MV-4-11 (cell line): ENCODE measurements at places on chromosomes 16 and 17.

GRCh38 chr16:76052725-76053124 lies 224.5 kb upstream of the CNTNAP4 start:
- peak; percentile 86 for DNase-seq

DNA sequence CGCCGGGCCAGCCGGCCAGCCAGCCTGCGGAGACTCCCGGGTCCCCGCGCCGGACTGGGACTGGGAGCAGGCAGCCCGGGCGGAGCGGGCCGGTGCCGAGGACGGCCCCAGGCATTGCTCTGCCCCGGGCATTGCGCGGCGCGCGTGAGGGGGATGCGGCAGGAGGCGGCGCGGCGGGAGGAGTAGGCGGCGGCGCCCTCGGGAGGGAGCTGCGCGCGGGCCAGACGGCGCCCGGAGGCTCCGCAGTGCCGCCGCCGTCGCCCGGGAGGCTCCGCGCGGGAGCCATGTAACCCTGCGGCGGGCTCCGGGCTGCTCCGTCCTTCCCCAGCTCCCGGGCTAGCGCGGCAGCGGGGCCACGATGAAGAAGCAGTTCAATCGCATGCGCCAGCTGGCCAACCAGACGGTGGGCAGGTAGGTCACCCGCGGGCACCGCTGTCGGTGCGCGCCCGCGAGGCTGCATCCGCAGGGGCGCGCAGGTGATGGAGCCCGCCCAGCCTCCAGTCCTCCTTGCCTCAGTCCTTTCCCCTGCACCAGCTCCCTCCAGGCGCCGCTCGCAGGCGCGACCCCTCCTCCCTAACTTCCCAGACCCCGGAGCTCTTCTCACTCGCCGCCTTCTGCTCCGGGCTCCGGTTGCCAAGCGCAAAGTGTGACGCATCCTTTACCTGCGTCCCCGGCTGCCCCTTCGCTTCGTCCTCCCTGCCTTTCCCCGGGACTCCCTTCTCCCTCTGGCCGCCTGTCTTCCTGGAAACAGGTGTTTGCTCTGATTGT lies at the start of gene ARHGAP44:
ARHGAP44 (plus strand) TSS at position 18 of the 768 bp plus-strand sequence; CDS start at position 359, 341 bp downstream.
- no peak for DNase-seq

DNA sequence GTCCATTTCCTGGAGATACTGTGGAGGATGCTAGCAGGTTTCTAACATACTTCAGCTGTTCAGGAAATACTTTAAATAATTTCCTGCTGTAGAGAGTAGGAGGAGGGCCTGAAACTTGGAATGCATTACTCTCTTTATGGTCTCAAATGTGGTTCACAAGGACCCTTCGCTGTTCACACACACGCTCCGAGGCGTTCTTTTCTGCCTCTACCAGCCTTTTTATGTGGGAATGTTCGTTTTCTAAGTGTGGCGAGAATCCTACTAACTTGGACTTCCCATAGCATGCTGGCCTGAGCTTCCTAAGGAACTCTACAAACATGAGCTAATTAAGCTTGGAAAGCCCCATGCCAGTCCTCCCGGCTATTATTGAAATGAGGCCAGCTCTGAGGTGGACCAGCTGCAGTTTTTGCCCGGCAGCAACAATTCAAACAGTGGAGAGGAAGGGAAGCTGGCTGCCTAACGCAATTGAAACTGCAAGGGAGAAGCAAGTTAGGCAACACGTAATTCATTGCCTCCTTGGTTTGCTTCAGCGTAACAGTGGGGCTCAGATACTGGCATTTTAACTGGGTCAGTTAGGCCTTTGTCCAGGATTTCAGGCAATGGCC lies 18.9 kb downstream of the KPNA2 start:
- DNase-seq = peak; percentile 70

DNA sequence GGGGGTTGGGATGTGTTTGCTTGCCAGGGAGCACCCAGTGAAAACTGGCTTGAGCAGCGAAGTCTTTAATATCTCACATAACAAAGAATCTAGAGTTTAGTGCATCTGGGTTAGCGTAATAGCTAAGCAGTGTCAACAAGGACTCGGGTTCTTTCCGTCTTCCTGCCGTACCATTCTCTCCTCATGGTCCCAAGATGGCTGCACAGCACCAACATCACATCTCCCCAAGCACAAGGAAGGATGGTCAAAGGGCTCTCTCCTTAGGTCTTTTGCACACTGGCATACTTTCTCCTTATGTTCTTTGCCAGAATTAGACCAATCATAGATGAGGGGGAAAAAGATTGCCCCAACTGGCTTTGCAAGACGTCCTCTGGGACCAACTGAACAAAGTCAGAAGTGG lies 30.9 kb downstream of the CRISPLD2 start:
- DNase-seq = no peak

GRCh38 chr16:74450236-74450635 lies 29.0 kb upstream of the CLEC18B start:
- DNase-seq = no peak

GRCh38 chr16:68993885-68994284 lies 111.6 kb upstream of the HAS3 start:
- DNase-seq = no peak

DNA sequence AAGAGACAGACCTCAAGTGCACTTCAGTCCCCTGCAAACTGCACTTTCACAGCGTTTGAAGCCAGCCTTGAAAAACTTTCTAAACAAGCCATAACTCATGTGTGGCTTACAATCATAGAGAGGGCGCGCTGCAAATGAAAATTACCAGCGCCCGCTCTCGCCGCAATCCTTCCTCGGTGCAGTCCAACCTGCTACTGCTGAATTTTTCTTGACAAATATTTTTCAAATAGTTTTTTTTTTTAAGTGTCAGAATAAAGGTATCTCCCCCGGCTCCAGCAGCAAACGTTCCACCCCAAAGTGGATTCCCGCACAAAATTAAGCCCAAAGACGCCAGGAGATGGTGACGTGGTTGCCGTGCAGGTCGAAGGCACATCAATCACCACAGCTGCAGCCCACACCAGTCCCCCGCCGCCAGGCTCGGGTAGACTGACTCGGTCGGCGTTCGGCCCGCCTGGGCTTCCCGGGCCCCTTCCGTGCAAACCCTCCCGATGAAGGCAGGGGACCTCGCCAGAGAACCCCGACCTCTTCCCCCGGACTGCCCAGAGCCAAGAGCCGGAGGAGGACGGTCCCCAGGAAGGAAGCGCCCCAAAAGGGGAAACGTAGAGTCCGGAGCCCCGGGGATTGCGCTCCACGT lies 630 bp downstream of the GRB2 start:
- no peak for DNase-seq

DNA sequence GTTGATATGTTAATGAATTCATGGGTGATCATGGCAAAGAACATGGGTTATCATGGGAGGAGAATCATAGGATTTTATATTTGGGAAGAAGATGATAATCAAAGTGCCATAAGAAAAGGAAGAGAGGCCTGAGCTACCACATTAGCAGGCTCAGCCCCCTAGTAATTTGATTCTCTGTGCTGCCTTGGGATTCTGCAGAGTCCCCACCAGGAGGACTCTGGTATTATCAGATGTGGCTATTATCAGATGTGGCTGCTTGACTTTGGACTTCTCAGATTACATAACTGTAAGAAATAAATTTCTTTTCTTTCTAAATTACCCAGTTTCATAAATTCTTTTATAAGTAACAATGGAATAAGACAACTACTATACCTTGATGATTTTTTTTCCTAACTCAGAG lies 137.6 kb downstream of the ITFG1 start:
- DNase-seq = no peak

GRCh38 chr16:79856581-79856980 lies 256.0 kb upstream of the MAF start:
- DNase-seq = peak; percentile 82

- DNase-seq = no peak
Observed at GRCh38 chr16:4360538-4361021, 9.5 kb upstream of the PAM16 start.

GRCh38 chr17:59505610-59506276 lies 59.7 kb upstream of the DHX40 start:
- no peak for DNase-seq

GRCh38 chr17:19497624-19498023 lies 36.0 kb upstream of the SLC47A1 start:
- DNase-seq = no peak

DNA sequence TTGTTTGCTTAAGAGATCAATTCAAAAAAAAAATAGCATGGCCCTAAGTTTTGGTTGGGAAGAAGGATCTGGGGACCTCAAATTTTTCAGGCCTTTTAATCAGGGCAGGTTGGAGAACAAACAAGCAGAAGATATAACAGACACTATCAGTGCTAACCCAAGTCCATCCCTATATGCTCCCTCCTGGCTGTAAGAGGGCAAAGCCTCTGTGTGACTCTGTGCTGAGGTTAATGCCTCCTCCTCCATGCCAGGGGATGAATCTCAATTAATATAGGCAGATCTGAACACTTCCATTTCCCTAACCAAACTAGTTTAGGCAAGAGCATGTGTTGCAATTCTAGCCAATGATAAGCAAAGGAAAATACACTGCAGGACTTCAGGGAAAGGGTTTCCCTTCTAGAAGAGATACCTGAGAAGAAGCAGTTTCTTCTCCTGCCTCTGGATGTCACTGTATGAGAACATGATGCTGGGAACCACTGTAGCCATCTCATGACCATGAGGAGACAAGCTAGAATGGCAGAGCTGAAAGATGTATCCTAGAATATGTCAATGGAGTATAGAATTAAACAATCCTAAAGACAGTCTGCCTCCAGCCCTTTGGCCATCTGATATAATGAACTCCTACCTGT lies 76.0 kb downstream of the CHD9NB start:
- no peak for DNase-seq

GRCh38 chr16:82980810-82981209 lies 354.0 kb downstream of the CDH13 start:
- DNase-seq = no peak
